ENCODE measurements at places on chromosomes 3 and 15.

GRCh38 chr3:134659391-134660045 is 8.7 kb upstream of the KY start:
- DNase-seq: no peak
- H3K4me3 ChIP-seq: no peak overlapping the region
- H3K36me3 ChIP-seq: no peaks in the 10 kb centered on the region
- no peaks in the 10 kb centered on the region for H3K27me3 ChIP-seq
- H3K27ac ChIP-seq: no peak overlapping the region

DNA sequence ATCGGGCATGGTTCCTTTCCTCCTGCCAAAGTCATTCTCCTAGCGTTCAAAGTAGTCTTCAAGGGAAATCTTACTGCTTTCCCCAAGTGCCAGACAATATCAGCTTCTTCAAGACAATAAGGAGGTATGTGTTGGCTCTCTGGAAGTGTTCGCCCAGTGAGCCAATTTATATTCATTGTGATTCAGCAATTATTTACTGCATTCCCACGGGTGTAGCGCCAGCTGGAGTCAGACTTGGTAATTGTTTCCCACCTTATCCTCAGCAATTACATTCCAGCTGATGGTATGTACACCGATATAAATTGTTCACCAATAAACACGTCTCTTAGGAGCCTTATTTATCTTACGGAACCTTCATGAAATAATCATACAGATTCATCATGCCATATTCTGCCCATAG is 103.6 kb upstream of the CTNNB1 start:
- no peak overlapping the region for H3K4me3 ChIP-seq
- no peaks in the 10 kb centered on the region for H3K4me1 ChIP-seq

DNA sequence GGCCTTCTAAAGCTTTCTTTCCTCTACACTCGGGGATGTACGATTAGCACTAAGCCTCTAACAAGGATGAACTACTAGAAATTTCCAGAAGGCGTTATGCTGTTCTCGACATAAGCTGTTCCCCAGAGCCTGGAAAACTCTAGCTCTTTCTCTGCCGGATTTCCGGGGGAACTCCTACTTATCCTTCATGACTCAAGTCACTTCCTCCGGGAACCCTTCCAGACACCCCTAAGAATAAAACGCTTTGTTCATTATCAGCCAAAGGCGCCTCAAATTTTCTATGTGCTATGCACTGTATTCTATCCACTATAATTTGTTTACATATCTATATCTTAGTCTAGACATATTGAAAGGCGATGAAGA is 455 bp upstream of the SNAP23 start:
- H3K4me1 ChIP-seq: peaks cover 45% of the 10 kb centered on the region
- no peaks in the 10 kb centered on the region for H3K27me3 ChIP-seq
- H3K4me3 ChIP-seq: peak overlapping the region; percentile 90
- DNase-seq: no peak

DNA sequence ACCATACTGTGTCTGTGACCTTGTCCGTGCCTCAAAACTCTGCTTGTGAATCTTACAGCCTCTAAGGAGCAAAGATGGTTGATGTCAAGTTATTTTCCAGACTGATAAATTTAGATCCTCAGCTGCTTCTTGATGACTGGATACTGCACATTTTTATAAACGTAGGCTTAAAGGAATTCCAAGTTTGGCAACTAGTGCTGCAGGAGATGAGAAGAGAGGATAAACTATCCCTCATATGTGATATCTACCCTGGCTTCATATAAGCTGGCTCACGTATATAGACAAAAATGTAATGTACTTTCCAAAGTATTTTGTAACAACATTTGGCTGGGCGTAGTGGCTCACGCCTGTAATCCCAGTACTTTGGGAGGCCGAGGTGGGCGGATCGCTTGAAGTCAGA is 89.6 kb downstream of the GMPS start:
- peaks cover 7% of the 10 kb centered on the region for H3K4me1 ChIP-seq
- DNase-seq: no peak
- H3K27ac ChIP-seq: no peak overlapping the region
- no peaks in the 10 kb centered on the region for H3K27me3 ChIP-seq

DNA sequence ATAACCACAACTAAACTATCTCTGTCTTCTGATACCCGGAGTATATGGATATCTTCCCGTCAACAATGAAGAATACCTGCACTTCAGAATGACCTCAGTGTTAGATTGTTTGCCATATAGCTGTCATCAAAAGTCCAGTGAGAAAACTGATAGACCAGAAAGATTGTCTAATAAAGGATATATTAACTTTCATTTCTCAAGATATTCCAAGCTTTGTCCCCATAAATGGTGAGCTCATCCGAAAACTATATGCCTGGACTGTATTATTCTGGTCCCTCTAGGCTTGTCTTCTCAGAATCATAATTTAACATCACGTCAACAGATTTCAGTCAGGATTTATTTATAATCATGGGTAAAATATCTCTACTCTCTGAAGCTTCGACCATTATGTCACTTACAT is 100.5 kb downstream of the ATP8B4 start:
- H3K4me1 ChIP-seq: peaks cover 6% of the 10 kb centered on the region
- no peak overlapping the region for H3K27ac ChIP-seq
- no peak overlapping the region for H3K4me3 ChIP-seq
- DNase-seq: no peak

DNA sequence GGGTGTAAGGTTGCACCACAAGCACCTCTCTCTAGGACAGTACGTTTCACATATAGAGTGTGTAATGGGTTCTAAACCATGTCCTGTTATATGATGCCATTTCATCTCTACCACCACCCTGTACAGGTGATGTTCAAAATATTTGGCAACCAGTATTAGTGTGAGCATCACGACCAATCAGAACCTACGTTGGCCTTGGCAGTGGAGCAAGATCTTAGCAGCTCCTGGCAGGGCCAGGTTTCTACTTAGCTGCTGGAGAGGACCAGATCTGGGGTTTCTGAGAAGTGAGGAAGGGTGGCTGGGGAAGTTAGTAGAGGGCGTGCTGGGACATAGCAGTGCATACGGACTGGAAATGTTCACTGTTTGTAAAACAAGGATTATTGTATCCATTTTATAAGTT is 23.1 kb upstream of the MITF start:
- no peak overlapping the region for H3K27ac ChIP-seq
- H3K36me3 ChIP-seq: no peaks in the 10 kb centered on the region
- no peak overlapping the region for H3K4me3 ChIP-seq
- no peaks in the 10 kb centered on the region for H3K4me1 ChIP-seq

DNA sequence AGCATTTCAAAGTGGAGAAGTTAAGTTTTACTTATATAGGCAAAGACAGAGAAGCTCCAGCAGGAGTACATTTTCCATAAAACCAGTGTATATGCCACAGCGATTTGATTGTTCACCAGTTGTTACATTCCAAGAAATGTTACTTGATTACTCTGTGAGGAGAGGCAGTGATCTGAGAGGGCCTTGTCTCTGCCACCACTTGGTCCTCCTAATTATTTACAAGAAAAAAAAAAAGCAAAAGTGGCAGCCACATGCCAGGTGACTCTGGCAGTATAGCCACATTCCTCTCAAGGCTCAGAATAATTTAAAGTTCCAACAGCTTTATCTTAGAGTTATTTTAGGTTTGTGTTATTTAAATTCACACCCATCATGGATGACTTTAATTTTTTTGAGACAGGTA is 1077.8 kb downstream of the ZPLD1 start:
- H3K4me3 ChIP-seq: no peak overlapping the region
- no peak for DNase-seq
- no peak overlapping the region for H3K27ac ChIP-seq
- no peaks in the 10 kb centered on the region for H3K36me3 ChIP-seq
- no peaks in the 10 kb centered on the region for H3K4me1 ChIP-seq

DNA sequence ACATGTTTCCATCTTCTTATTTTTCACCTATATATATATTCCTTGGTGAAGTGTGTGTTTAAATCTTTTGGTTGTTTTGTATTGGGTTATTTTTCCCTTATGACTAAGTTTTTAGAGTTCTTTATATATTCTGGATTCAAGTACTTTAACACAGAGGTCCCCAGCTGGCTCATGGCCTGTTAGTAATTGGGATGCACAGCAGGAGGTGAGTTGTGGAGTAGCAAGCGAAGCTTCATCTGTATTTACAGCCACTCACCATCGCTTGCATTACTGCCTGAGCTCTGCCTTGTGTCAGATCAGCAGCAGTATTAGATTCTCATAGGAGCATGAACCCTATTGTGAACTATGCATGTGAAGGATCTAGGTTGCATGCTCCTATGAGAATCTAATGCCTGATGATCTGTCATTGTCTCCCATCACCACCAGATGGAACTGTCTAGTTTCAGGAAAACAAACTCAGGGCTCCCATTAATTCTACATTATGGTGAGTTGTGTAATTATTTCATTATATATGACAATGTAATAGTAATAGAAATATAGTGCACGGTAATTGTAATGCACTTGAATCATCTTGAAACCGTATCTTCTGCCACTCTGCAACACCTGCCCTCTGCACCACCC is 151.6 kb downstream of the RSRC1 start:
- DNase-seq: no peak
- no peak overlapping the region for H3K27ac ChIP-seq

DNA sequence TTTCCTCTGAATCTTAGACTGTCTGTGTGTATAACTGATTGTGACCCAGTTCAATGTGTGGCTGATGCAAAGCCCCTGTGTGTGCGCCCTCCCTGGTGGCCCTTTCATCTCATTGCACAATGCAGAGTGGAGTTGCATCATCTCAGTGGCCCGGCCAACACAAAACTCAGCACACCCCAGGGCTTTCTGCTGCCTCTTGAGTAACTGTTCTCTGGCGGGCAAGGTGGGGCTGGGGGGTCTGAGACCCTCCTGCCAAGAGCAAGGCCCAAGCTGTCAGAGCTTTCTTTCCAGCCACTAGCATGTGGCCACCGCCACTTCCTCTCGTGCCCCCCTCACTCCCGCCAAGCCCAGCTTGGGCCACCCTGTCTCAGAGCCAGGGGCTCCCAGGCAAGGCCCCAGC is 80.7 kb upstream of the ALDH1L1 start:
- no peak for DNase-seq
- no peak overlapping the region for H3K4me3 ChIP-seq
- no peaks in the 10 kb centered on the region for H3K27me3 ChIP-seq

- peaks cover 3% of the 10 kb centered on the region for H3K4me1 ChIP-seq
- H3K36me3 ChIP-seq: no peaks in the 10 kb centered on the region
- H3K4me3 ChIP-seq: no peak overlapping the region
- DNase-seq: no peak
These were observed 30.3 kb upstream of the SKIL start for GRCh38 chr3:170327040-170327808.

DNA sequence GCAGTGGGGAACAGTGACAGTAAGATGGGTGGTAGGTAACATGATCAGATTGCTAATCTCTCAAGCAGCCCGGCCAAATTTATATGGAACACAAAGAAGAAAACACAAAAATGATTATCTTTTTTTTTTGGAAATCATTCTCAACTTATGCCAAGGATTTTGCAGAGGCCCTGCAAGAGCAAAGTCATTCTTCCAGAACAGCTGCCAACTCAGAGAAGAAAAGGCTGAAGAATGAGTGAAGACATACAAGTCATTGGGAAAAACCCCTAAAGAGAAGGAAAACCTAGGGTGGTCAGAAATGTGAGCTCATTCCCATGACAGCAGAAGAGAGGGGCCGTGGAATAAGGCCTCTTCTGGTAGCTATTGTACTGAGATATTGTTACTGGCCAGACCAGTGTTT is 246.7 kb downstream of the SHOX2 start:
- no peak overlapping the region for H3K27ac ChIP-seq
- DNase-seq: no peak
- H3K27me3 ChIP-seq: no peaks in the 10 kb centered on the region
- no peaks in the 10 kb centered on the region for H3K36me3 ChIP-seq
- H3K4me3 ChIP-seq: no peak overlapping the region

- no peak overlapping the region for H3K27ac ChIP-seq
- no peak overlapping the region for H3K4me3 ChIP-seq
- H3K4me1 ChIP-seq: no peaks in the 10 kb centered on the region
- no peaks in the 10 kb centered on the region for H3K27me3 ChIP-seq
These were observed 1090.2 kb downstream of the PLOD2 start for GRCh38 chr3:145070795-145071194.

DNA sequence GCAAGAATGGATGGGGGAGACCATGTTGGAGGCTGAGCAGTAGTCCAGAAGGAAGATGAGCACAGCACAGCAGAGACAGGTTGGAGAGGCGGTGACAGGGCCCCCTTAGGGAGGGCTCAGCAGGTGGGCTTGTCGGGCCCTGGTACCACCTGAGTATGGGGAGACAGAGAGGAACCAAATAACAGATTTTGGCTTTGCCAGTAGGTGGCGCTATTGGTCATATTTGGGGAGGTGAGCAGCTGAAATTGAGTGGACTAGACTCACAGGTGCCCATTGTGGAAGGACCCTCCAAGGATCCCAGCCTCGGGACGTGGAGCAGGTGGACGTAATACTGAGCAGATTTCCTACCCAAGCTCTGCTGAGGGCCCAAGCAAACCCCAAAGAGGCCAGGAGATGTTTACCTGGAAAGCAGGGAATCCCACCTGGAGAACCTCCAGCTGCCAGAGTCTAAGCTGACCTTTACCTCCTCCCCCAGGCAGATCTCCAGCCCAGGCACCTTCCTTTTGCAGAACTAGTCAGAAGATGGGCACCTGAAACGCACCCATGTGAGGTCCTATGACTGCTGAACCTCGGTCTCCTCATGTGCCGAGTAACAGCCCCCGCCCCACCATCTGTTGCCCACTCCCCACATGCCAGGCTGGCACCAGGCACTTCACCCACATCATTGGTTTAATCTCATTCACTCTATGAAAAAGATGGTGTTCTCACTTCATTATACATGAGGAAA is 24.6 kb upstream of the CORO2B start:
- peaks cover 6% of the 10 kb centered on the region for H3K4me1 ChIP-seq
- peak; percentile 46 for DNase-seq
- H3K4me3 ChIP-seq: no peak overlapping the region
- H3K27me3 ChIP-seq: peaks cover 30% of the 10 kb centered on the region
- H3K27ac ChIP-seq: no peak overlapping the region
- no peaks in the 10 kb centered on the region for H3K36me3 ChIP-seq

GRCh38 chr3:45988804-45989203 is 6.8 kb downstream of the FYCO1 start:
- peaks cover 47% of the 10 kb centered on the region for H3K36me3 ChIP-seq
- DNase-seq: no peak
- no peaks in the 10 kb centered on the region for H3K27me3 ChIP-seq
- H3K4me3 ChIP-seq: no peak overlapping the region
- peaks cover 52% of the 10 kb centered on the region for H3K4me1 ChIP-seq

- no peak overlapping the region for H3K4me3 ChIP-seq
- no peak for DNase-seq
- no peaks in the 10 kb centered on the region for H3K36me3 ChIP-seq
- H3K27me3 ChIP-seq: no peaks in the 10 kb centered on the region
These were observed 2.1 kb upstream of the CCDC33 start for GRCh38 chr15:74233851-74234597.

GRCh38 chr15:50653156-50653743 is 33.3 kb downstream of the TRPM7 start:
- H3K4me1 ChIP-seq: peaks cover 4% of the 10 kb centered on the region
- H3K4me3 ChIP-seq: no peak overlapping the region
- H3K36me3 ChIP-seq: peaks cover 69% of the 10 kb centered on the region
- no peak for DNase-seq

DNA sequence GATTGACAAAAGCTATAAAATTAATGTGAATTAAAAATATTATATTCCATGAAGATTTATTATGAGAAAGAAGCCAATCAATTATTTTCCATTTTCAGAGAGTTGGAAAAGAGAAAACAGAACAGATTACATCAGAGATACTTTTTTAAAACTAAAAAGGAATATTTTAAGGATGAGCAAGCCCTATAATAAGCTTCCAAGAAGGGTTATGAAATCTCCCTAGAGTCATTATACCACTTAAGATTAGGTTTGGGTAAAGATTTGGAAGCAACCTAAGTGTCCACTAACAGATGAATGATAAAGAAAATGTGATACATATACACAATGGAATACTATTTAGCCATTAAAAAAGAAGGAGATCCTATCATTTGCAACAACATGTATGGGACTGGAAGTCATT is 51.6 kb upstream of the FSIP1 start:
- H3K27ac ChIP-seq: no peak overlapping the region
- peaks cover 49% of the 10 kb centered on the region for H3K27me3 ChIP-seq
- no peak overlapping the region for H3K4me3 ChIP-seq
- no peaks in the 10 kb centered on the region for H3K4me1 ChIP-seq
- DNase-seq: no peak
- H3K36me3 ChIP-seq: no peaks in the 10 kb centered on the region

Measured in T-helper 2 cell treated with Interferon-gamma antibody and Interleukin-4, amounts not matched to agents 5 μg/mL and 100 μg/mL, for 36 hours (primary cell).